ENCODE measurements at places on chromosomes 2 and 18.
A peak's percentile ranks its signal among the peaks of the same experiment; 100 is the strongest.

- no peak for DNase-seq
Observed at GRCh38 chr18:64019922-64020756, 50.3 kb downstream of the SERPINB8 start.

GRCh38 chr2:65204461-65205210 is 23.0 kb upstream of the ACTR2 start:
- peak; percentile 28 for DNase-seq

GRCh38 chr2:195642027-195642678 is 14.9 kb upstream of the SLC39A10 start:
- DNase-seq: no peak

GRCh38 chr2:231666171-231667095 is 41.9 kb upstream of the PTMA start:
- no peak for DNase-seq

- no peak for DNase-seq
Observed at GRCh38 chr2:88747990-88748389, 56.5 kb downstream of the RPIA start.

GRCh38 chr2:239890206-239890746 is 134.9 kb downstream of the NDUFA10 start:
- no peak for DNase-seq

DNA sequence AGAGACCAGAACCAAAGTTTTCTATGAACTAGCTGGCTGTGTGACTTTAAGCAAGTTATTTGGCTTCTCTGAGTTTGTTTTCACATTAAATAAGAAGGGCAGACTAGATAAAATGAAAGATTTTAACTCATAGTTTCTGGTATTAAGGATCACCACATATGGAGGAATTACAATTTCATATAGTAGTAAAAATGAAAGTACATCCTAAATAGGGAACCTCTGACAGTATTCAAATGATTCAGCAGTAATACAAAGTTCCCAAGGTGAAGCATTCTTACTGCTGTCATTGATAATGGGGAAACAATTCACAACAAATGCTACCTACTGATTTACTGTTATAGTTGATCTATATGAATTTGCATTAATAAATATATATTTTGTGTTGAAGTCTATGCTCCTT is 170.3 kb upstream of the VRK2 start:
- no peak for DNase-seq

- no peak for DNase-seq
Observed at GRCh38 chr2:220489121-220489520, 861.7 kb downstream of the SLC4A3 start.

- no peak for DNase-seq
Observed at GRCh38 chr18:22871809-22872525, 61.2 kb upstream of the RBBP8 start.

DNA sequence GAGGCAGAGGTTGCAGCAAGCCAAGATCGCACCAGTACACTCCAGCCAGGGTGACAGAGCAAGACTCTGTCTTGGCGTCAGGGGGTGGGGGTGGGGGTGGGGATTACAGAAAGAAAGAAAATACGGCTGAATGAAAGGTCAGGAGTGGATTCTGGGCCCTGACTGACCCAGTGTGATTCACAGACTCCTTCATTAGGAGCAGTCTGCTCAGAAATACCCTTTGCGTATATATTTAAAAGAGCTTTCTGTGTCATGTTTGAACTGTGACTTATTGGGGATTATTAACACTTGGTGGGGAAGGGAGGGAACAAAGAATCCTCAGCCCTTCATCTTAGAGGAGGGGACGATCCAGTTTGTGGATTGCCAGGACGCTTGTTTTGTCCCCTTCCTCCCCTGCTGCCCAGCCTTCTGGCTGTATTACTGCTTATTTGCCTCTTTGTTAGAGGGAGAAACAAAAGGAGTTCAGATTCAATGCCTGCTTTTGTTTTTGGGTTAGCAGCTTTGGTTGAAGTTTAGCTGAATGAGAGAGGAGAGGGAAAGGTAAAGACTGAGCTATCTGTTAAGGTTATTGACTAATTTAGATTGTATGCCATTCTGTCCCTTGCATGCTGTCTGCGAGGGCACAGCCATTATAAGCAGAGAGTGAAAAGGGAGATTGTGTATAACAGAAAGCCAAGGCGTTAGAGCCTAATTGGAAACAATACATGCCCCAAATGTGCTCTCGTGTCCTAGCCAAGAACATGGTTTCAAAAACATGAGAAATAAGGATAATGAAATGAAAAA is 118.3 kb downstream of the FMNL2 start:
- no peak for DNase-seq

- DNase-seq: no peak
Observed at GRCh38 chr2:67096886-67097285, 300.2 kb upstream of the ETAA1 start.

GRCh38 chr18:3402982-3403451 is 47.0 kb upstream of the TGIF1 start:
- no peak for DNase-seq

- DNase-seq: peak; percentile 43
Observed at GRCh38 chr2:37890893-37891495, 34.1 kb upstream of the RMDN2 start.

DNA sequence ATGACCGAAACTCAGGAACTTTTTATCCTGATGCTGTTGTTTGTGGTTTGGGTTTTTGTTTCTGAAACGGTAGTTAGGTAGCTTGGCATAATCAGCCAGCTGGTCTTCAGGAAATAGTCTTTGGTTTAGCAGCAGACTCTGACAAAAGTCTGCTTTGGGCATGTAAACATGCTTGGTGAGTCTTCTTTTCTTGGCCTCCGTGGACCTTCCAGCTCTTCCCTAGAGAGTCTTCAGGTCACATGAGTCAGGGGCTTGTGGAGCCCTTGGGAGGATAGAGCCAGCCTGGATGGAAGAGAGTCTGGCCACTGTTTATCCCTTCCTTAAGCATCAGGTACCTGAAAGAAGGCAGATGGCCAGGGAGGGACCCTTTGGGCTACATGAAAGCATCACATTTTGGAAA is 154.5 kb downstream of the MGAT5 start:
- DNase-seq: no peak

DNA sequence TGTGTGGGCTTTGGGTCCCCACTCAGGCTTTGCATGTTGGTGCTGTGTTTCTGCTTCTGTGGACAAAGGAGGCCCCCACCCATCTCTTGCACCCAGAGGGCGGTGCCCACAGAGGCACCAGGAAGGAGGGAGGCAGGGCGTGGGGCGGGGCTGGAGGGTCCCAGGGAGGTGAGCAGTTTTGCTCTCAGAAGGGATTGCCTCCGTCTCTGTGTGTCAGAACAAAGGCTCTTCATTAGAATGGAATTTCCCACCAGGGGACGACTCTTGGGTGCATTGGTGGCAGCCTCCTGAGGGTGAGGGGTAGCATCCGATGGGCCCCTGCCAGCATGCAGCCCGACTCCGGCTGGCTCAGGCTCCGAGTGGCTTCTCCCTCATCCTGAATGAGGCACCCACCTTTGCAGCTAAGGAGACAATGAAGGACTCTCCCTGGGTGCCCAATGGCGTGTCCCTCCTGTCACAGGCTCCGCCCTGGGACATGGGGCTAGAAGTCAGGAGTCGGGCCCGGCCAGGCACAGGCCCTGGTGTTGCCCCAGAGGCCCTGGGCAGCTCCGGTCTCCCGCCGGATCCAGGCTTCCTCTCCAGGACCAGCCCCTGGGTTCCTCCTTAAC is 7.0 kb upstream of the ERFE start:
- DNase-seq: no peak

- no peak for DNase-seq
Observed at GRCh38 chr2:121591199-121591598, 58.1 kb downstream of the CLASP1 start.

DNA sequence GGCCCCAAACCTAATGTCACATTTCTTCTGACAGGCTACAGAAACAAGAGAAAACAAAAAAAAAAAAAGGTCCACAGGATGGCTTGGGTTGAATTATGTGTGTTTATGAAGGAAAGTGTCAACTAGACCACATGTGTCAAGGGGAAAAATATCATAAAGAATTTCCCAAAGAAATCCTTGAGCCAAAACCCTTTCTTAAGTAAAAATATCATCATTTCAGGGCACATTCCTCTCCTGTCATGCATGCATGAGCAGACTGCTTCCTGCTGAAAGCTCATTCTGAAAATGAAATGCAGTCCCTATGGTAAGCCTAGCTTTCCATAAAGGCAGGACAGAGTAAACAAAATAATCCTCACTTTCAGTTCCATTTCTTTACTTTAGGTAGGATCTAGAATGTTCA is 85.7 kb upstream of the RBBP8 start:
- no peak for DNase-seq

DNA sequence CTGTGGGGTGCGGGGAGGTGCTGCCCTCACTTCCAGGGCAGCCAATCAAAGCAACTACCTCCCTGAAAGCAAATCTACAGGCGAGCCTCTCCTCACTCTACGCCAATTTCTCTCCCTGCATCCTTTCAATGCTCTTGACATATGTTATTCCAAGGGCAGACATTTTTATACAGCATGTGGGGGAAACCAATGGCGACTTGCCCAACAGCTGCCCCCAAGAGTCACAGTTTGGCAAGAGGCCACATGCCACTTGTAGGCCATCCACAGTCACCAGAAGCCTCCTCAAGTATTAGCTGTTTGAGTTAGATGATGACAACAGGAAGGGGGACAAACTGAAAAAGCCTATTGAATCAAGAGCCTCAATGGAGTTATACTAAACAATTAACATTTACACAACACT is 114.6 kb downstream of the MYO5B start:
- no peak for DNase-seq

- no peak for DNase-seq
Observed at GRCh38 chr2:197937814-197938213, 133.4 kb downstream of the PLCL1 start.

DNA sequence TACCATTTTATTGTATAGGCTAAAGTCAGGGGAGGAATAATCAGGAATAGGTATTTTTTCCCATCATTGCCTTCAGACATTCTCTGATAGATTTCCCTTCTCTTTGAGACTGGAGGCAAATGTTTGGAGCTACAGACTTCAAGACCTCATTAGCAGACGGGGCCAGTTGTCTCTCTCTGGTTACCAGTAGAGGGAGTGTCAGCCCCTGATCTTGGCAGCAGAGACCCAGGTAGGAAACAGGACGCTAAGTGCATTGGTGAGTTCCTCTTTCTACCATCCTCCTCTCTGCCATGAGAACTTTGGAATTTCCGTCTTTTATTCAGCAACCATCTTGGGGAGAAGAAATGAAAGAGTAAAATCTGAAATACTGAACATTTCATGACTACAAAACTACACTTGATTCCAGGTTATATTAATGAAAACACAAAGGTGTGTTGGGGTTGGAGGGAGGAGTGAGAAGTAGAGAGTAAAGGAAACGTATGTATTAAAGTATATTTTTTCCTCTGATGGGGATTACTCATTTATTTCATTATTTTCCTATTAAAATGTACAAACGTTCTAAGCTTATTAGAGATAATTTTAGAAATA is 186.2 kb upstream of the GCFC2 start:
- DNase-seq: no peak

DNA sequence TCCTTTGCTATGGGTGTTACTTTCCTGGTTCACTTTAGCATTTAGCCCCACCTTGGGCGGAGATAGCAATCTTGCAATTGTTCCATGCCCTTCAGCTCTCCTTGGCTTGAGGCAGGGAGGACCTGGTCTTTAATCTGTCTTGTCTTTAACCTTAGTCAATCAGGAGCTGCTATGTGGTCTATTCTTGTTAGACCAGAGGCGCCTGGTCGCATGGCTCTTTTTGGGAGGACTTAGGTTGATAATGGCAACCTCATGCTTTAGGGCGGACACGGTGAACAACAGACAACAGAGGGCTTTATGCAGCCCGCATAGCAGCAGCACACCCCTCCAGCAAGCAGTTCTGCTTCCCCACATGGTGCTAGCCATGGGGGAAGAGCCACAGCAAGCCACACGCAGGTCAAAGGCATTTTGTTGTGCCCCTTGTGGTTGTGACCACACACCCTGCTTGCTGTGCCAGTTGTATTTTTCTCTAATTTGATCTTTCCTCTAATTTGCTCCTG is 17.7 kb upstream of the ZDBF2 start:
- DNase-seq: no peak

DNA sequence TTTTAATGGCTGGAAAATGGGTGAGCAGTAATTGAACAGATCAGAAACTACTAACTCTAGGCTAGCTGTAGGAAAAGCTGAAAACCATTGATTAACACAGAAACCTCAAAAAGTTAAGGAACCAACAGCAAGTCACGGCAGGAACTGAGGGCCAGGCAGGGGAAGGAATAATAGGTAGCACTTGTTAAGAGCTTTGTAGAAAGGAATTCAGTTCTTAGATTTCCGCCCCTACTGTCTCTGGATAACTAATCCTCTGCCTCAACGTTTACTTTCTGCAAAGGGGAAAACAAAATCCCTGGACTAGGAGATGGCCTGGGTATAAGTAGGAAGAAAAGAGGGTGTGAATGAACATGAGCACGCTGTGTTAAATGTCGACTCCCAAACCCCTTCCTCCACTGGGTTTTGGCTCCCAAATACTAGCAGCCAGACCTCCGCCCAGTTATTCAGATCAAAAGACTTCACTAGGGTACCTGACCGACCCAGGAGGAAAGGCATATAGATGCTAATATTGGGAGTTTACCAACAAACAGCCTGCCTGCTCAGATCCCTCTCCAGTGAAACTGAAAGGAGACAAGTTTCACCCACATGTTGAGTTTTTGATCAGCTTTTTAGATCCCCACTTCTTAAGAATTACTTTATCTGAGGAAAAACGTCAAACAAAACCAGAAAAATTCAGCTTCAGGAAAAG is 12.4 kb downstream of the SMAD2 start:
- no peak for DNase-seq

DNA sequence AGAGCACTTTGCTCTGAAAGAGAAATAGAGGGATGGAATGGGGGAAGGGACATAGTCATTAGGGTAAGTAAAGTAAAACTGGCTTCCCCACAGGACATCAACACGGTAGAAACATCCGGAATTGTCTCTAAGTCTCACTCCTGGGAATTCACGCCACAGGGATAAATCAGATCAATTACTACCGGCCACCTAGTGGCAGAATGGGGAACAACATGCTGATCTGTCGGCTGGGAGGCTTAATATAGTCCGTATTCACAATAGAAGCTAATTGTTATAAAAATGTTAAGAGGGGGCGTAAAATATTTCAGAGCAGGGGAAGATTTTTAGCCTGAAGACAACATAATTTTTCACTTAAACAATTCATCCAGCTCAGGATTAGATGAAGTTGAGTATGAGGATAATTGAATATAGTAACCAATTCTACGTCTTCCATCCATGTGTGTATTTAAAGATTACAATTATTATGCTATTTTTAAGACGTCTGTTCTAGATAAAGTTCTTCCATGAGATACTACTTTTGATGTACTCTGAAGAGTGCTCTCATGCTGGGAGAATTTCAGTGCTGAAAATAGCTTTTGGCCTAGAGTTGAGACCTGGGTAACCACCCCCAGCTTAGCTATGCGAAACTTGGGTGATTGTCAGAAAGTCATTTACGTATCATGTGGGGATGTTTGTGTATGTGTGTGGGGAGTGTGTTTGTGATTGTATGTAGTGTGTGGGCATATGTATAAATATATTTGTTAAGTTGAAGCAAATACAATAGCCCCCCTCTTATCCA is 65.7 kb downstream of the LRRTM1 start:
- DNase-seq: no peak

- peak; percentile 61 for DNase-seq
Observed at GRCh38 chr2:101986804-101987740, 4.7 kb upstream of the IL1R2 start.

Data from CD8-positive, alpha-beta memory T cell (primary cell).